ENCODE measurements at places on chromosomes 3 and 15.

DNA sequence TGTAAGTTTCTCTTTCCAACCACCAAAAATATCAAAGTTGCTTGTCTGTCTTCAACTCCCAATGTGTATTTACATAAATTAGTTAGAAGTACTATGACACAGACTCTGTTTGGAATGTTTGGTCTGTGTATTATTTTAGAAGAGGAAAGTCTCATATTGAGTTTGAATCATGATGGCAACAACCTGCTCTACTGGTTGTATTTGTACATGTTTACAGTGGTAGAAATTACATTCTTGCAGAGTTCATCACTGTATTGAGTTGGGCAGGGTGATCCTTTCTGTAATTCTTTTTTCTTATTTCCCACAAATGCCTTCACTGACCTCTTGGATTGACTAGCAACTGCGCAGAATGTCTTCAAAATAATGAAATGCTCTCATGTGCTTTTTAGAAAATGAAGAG, 149.6 kb downstream of the CHL1 start:
- no peak for DNase-seq

DNA sequence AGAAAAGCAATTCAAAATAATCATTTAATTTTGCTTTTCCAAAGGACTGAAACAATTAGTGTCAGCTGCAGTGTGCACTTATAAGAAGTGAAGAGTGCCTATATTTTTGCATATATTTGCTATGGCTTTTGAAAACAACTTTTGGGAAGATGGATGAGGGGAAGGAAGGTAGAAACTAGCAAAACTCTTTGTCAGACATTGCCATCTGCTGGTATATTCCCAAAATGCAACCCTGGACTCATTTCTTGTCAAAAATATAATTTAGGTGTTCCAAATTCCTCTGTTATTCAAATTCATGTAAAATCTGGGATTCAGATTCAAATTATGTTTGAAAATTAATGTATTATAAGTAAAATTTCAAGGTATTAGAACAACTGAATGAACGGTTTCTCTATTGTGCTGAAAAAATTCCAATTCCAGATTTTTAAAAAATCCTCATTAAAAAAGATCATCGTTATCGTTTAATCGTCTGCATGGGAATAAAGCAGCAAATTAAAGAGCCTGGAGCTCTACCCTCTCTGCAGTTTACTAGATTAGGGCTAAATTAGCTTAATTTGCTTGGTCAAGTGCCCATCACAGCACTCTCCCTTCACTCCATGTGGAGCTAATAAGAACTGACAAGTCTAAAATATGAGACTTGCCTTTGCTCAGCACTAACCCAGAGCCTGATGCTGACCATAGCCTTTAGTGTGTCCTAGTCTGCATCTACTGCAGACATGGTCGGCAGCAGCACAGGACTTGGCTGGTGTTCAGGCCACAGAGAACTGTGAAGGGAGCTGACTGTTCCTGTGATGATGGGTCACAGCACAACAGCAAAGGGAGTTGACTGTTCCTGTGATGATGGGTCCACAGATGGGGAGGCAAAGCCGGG, 67.9 kb upstream of the MITF start:
- DNase-seq = no peak

GRCh38 chr3:108106031-108106430, 15.2 kb upstream of the CD47 start:
- DNase-seq = no peak

DNA sequence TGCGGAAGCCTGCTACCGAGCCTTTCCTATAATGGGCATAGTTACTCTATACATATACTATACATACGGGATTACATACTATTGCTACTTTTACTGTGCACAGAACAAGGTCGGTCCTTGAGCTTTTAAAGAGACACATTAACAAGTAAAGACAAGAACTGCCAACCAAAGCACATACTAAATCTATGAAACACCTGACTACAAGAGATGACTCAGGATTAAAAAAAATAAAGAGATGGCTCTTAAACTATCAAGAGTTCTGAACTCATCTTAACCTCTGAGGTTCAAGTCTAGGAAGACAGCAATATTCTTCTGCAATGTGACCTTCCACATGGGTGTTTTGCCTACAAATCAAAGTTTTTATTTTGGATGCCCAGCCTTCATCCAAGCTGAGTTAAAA, 106.8 kb downstream of the TNIK start:
- DNase-seq = no peak

DNA sequence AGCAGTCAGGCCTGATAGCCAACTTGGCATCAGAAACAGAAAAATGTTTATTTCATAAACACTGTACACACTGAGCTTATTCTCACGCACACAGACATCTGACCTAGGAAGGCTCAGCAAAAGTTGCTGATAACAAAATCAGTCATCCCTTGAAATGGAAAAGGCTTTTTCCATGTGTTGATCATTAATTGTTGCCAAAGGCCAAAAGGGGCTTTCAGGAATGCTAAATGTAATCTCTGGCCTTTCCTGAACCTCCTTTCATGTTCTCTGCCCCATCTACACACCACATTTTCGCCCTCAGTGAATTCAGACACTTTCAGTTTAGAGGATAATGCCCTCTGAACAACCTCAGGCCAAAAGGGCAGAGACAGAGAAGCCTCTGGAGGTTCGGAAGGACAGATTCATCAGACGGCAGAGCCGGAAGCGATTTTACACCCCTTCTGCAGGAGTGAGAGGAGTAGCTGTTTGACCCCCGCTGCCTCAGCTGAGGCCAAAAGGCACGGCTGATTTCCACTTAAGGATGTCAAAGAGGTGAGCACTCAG, 14.5 kb downstream of the RTP4 start:
- no peak for DNase-seq

- DNase-seq = no peak
Measured at GRCh38 chr15:95323796-95324195, 1006.7 kb upstream of the NR2F2 start.

GRCh38 chr3:186060222-186060621, 48.7 kb downstream of the ETV5 start:
- DNase-seq = no peak

DNA sequence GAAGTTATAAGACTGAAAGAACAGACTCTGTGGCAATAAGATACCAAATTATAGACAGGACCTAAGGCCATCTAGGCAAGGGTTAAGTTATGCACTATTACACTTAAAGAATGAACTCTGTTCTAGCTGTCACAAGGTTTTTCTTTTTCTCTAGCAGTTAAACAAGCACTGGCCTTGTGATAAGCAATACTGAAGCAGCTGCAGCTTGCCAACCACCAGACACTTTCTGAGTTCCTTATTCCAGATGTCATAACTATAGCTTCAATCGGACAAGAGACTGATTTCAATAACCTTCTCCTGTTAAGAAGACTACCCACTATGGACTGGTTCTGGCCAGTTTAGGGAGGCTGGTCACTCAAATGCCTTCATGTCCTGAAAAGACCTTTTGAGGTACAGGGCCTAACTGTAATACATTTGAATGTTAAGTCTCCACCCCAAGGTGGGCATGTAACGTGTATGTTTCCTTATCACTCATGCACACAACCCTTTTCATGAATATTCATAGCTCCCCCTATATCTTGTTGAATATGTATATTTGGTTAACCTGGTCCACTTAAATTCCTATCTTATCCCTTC, 85.8 kb downstream of the CFAP20DC start:
- DNase-seq = no peak

GRCh38 chr3:159080256-159080655, 278.4 kb downstream of the MFSD1 start:
- DNase-seq = no peak

DNA sequence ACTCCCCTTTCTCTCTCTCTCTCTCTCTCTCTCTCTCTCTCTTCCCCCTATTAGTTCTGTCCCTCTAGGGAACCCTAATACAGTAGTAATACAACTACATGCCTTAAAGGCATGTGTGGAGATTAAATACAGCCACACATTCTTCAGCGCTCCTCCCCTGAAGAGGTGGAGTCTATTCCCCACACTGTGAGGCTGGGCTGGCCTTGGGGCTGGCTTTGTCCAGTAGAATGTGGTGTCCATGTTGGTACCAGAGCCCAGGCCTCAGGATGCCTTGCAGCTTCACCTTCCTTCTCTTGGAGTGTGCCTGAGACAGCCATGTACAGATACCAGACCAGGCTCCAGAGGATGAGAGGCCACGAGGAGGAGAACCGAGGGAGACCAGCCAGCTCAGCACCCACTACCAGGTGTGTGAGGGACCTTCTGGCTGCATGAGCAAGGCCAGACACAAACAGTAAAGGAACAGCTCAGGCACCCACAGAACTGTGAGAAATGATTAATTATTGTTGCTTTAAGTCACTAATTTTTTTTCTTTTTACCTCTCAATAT, 10.7 kb downstream of the SLC6A20 start:
- DNase-seq = no peak

GRCh38 chr3:124048967-124049798, 57.3 kb upstream of the ROPN1 start:
- DNase-seq = no peak

DNA sequence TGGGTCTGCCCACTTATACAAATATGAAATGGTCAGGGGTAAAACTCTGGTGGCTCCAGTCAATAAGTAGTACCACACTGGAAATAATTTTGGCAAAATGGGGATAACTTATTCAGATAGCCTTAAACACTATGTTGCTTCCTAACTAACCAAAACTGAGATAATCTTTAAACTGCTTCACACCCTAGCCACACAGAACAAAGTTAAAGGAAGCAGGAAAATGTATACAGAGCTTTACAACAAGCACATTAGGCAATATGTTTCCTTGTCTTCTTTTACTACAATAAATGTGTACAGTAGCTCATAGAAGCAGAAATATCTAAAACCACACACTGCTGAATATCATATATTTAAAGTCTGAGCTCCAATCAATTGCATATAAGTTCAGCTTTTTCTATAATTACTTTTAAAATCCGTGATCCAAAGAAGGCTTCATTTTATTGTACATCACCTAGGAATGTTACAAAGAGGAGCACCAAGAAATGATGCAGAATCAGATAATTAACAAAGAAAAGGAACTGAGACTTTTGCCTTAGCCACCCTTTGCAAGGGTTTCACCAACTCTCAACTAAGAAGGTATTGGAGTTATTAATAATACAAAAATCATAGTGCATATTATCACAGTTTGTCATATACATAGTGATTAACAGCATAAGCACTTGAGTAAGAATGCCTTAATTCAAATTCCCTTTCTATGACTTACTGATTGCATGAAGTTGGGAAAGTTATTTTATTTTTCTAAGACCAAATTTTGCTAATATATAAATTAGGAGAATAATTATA, 9.2 kb upstream of the SSR3 start:
- DNase-seq = no peak

DNA sequence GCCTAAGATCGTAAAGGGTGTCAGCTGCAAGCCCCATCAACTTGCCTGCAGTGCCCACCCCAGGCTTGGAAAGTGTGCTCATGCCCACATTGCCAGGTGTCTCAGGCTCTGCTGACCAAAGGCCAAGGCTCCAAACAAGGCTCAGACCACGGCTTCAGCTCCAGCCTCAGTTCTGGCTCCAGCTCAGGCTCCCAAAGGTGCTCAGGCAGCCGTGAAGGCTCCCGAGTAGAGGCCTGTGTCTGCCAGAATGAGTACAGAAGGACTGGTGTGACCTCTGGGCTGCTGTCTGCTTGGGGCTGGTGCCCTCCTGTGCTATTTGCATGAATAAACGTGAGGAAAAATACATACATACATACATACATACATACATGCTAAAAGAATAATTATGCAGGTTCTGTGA, 27.9 kb upstream of the UACA start:
- no peak for DNase-seq

DNA sequence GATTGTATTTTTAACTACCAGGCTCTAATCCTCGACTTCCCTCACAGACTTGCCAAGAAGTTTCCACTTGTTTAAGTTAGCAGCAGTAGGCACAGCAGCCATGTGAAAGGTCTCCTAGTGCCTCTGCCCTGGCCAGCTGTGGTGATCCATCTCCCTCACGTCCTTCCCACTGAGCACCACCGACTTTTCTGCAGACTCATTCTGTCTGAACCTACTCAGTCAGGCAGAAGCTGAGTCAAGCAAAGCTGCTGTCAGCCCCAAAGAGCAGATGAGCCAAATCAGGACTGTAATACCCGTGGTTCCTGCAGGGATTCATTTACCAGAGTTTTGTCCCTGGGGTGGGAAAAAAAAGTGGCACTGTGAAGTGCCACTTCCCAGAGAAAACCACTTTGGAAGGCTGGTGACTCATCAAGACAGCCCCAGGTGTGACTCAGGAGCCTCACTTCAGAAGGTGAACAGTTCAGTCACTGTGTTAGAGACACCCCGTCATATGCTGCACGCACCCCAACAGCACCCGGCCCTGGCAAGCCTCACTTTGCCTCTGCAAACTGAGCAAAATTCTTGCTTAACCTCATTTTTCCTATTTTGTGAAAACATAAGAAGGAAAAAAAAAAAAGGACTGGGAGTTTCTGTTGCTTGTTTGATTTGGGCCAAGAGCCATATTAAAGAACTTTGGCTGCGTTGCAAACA, 76.0 kb downstream of the WWTR1 start:
- no peak for DNase-seq

GRCh38 chr3:12553921-12554391, 2.9 kb upstream of the MKRN2 start:
- DNase-seq = no peak

DNA sequence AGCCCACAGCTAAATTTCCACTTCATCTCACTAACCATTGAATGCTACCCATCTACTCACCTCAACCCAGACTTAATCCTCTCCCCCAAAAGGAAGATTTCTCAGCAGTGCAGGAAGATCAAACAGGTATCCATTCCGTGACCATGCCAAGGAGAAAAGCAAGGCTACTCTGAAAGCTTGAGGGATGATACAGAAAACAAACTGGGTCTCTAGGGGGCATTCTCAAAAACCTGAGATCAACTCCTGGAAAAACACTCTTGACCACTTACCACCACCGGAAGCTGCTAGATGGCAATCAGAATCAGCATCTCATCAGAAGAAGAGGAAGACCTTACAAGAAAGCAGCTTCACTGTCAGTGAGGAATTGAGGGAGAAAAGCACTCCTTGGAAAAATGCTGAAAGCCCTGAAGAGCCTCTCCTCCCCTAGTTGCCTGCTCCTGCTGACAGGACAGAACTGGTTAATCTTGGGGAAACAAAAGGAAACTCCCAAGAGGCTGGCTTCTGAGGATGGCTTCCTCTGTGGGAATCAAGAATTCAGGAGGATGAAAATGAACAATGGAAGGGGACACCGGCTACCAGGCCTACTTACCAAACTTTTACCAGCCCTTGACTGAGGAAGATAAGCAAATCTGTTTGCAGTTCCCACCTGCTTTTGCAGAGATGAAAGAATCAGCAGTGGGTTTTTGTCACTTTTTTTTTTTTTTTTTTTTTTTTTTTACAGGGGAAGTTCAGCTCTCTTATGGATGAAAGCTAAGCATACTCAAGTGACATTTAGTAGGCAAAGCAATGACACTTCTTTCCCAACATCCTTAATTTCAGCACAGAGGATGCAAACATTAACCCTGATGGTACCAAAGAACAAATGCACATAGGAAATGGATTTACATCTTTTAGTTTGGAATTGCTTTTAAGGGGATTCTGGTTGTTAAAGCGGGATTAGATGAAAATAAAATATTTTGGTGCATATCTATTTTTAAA, at the start of gene ATP8B4:
Gene ATP8B4 (minus strand): TSS at position 171 of the 978 bp plus-strand sequence. CDS start 12,267 bp downstream, outside the sequence.
- DNase-seq = no peak

DNA sequence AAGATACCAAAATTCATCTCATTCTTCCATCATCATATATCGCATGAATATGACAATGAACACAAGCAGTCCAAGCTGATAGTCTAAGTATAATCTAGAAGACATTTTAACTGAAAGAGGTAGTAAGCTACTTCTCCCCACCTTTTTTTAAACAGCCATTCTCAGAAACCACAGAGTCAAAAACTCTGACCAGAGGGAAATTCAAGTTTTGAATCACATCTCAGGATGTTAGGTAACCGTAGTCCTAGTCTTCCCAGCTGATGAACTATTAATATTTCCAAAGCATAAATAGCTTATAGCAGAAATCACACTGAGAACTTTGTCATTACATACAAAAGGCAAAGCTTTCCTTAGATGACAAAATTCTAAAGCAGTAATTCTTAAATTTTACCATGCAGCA, 25.8 kb downstream of the NPTN start:
- DNase-seq = no peak
